ENCODE measurements at places on chromosomes 12 and 14. TPM values are rescaled to one million over a fixed set of nuclear protein-coding genes. Genes with fewer than 3 reads are reported as not detected.

- DNase-seq = no peak
- H3K36me3 ChIP-seq = no peaks in the 10 kb centered on the region
- H3K4me3 ChIP-seq = no peak overlapping the region
- H3K27me3 ChIP-seq = no peaks in the 10 kb centered on the region
Observed at GRCh38 chr14:32330351-32331111, 1.4 kb downstream of the AKAP6 start.

DNA sequence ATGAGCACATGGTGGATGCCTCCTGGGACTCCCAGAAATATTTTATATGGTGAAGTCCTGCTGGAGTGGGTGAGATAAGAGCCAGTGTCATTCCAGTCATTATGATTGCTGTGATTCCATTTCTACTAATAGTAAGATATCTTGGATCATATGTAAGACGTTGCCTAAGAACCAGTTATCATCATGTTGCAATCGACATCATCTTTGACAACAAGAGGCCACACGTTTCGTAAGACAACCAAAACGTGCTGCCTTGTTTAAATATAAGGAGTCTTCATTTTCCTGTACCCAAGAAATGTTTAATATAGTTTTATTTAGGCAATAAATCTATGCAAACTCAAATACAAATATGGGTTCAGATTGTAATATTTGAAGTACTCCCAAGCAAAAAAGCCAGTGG lies 58.4 kb downstream of the SPTSSA start:
- no peak overlapping the region for H3K27ac ChIP-seq
- no peaks in the 10 kb centered on the region for H3K27me3 ChIP-seq
- H3K4me1 ChIP-seq = no peaks in the 10 kb centered on the region
- no peak for DNase-seq
- H3K36me3 ChIP-seq = no peaks in the 10 kb centered on the region

The VSX2 gene
- not detected for total RNA-seq

DNA sequence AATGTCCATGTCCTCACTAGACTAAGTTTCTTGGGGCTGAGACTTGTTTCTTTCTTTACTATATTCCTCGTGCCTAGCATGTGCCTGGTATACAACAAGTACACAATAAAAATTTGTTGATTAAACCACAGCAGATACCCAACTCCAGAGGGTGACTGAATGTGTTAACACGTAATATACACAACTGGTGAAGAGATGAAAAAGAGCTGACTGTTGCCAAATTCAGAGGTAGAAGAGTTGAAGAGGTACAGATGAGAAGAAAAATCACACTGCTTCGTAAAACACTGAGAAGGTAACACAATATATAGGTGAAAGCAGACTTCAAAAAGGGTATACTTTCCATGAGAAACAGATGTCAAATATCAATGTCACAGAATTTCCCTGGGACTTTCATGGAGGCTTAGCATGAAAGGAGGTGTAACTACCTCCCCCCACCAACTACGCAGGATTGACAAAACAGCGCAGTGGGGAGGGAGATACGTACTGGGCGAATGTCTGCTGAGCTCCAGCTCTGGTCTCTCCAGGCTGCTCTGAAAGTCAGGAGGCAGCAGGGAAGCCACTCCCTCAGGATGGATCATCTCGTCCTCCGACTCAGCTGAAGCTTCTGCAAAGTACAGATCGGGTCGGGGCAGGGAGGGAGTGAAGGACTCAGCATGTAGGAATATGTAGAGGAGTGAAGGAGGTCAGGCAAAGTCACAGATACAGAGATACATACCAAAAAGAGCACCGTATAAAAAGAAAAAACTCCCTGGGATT lies 5.3 kb downstream of the ACIN1 start:
- no peak overlapping the region for H3K27ac ChIP-seq
- H3K27me3 ChIP-seq = no peaks in the 10 kb centered on the region
- H3K36me3 ChIP-seq = peaks cover 19% of the 10 kb centered on the region
- H3K4me3 ChIP-seq = no peak overlapping the region
- H3K4me1 ChIP-seq = peaks cover 8% of the 10 kb centered on the region
- no peak for DNase-seq

The DYRK4 gene
- total RNA-seq = 27.6 TPM

DNA sequence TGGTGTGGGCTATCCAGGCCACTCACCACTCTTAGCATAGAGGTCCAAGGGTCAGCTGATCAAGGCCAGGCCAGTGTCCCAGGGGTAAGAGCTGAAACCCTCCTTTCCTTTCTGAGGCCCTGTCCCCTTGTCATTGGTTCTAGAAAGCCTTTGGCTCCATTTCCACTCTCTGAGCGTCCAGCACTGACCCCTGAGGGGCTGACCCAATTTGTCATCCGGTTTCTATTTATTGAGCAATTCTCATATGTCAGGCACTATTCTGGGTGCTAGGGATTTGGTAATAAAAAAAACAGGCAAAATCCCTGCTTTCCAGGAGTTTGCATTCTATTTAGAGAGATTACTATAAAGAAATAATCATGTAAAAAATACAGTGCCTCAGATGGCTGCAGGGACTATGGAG lies 3.4 kb downstream of the KRT77 start:
- H3K27ac ChIP-seq = no peak overlapping the region
- H3K36me3 ChIP-seq = no peaks in the 10 kb centered on the region
- H3K4me3 ChIP-seq = no peak overlapping the region
- peaks cover 10% of the 10 kb centered on the region for H3K4me1 ChIP-seq
- peaks cover 48% of the 10 kb centered on the region for H3K27me3 ChIP-seq

The LIN7A gene
- 8.2 TPM for total RNA-seq

- no peaks in the 10 kb centered on the region for H3K36me3 ChIP-seq
- no peak overlapping the region for H3K4me3 ChIP-seq
- H3K27me3 ChIP-seq = peaks cover 8% of the 10 kb centered on the region
- H3K27ac ChIP-seq = no peak overlapping the region
- no peaks in the 10 kb centered on the region for H3K4me1 ChIP-seq
Observed at GRCh38 chr12:94089891-94090290, 58.5 kb upstream of the PLXNC1 start.

GRCh38 chr12:90106568-90106967 lies 397.9 kb upstream of the ATP2B1 start:
- H3K27me3 ChIP-seq = no peaks in the 10 kb centered on the region
- no peaks in the 10 kb centered on the region for H3K36me3 ChIP-seq
- peaks cover 12% of the 10 kb centered on the region for H3K4me1 ChIP-seq
- H3K27ac ChIP-seq = no peak overlapping the region

- no peak overlapping the region for H3K4me3 ChIP-seq
- no peak overlapping the region for H3K27ac ChIP-seq
- DNase-seq = no peak
- no peaks in the 10 kb centered on the region for H3K27me3 ChIP-seq
- H3K4me1 ChIP-seq = peaks cover 13% of the 10 kb centered on the region
Observed at GRCh38 chr12:90826036-90826435, 128.9 kb downstream of the CCER1 start.

GRCh38 chr12:108063192-108063591 lies 65.9 kb upstream of the WSCD2 start:
- no peak overlapping the region for H3K27ac ChIP-seq
- H3K4me3 ChIP-seq = no peak overlapping the region
- peaks cover 2% of the 10 kb centered on the region for H3K27me3 ChIP-seq
- H3K4me1 ChIP-seq = no peaks in the 10 kb centered on the region
- DNase-seq = no peak
- no peaks in the 10 kb centered on the region for H3K36me3 ChIP-seq

The CELA1 gene
- total RNA-seq = not detected

- H3K27ac ChIP-seq = no peak overlapping the region
- no peak for DNase-seq
- H3K4me3 ChIP-seq = no peak overlapping the region
- peaks cover 6% of the 10 kb centered on the region for H3K27me3 ChIP-seq
- peaks cover 1% of the 10 kb centered on the region for H3K4me1 ChIP-seq
- no peaks in the 10 kb centered on the region for H3K36me3 ChIP-seq
Observed at GRCh38 chr12:49922349-49923034, 18.8 kb upstream of the FAIM2 start.

- no peak overlapping the region for H3K4me3 ChIP-seq
- H3K27me3 ChIP-seq = no peaks in the 10 kb centered on the region
- H3K36me3 ChIP-seq = no peaks in the 10 kb centered on the region
- no peak for DNase-seq
Observed at GRCh38 chr12:67994046-67994445, 4.8 kb downstream of the IFNG-AS1 start.

GRCh38 chr12:95385246-95386035 lies 88.5 kb upstream of the METAP2 start:
- no peak overlapping the region for H3K27ac ChIP-seq
- H3K27me3 ChIP-seq = no peaks in the 10 kb centered on the region
- no peaks in the 10 kb centered on the region for H3K36me3 ChIP-seq
- DNase-seq = no peak
- no peaks in the 10 kb centered on the region for H3K4me1 ChIP-seq

DNA sequence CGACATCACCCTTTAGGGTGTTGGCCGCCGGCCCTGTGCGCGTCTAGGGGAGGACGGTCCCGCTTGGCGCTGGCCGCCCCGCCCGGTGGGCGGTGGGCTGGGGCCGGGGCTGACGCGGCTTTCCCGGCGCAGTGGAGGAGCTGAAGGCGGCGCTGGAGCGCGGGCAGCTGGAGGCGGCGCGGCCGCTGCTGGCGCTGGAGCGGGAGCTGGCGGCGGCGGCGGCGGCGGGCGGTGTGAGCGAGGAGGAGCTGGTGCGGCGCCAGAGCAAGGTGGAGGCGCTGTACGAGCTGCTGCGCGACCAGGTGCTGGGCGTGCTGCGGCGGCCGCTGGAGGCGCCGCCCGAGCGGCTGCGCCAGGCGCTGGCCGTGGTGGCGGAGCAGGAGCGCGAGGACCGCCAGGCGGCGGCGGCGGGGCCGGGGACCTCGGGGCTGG lies 3.6 kb downstream of the TNFAIP2 start:
- no peak overlapping the region for H3K27ac ChIP-seq
- H3K4me1 ChIP-seq = peaks cover 4% of the 10 kb centered on the region
- H3K27me3 ChIP-seq = peaks cover 37% of the 10 kb centered on the region
- no peak overlapping the region for H3K4me3 ChIP-seq

Measured in progenitor cell of endocrine pancreas (in vitro differentiated cells).